Stimulated activated CD4-positive, alpha-beta T cell treated with anti-CD3 and anti-CD28 coated beads, Interleukin-4, amount 100 ng/mL, for 48 hours (primary cell): ENCODE measurements at places on chromosomes 16 and 17.

- DNase-seq = no peak
These were observed 13.4 kb downstream of the CMC2 start for GRCh38 chr16:80993307-80993706.

- DNase-seq = no peak
These were observed 6.6 kb upstream of the IGFBP4 start for GRCh38 chr17:40436636-40437035.

- DNase-seq = no peak
These were observed 30.1 kb downstream of the GNPTG start for GRCh38 chr16:1381612-1382406.

DNA sequence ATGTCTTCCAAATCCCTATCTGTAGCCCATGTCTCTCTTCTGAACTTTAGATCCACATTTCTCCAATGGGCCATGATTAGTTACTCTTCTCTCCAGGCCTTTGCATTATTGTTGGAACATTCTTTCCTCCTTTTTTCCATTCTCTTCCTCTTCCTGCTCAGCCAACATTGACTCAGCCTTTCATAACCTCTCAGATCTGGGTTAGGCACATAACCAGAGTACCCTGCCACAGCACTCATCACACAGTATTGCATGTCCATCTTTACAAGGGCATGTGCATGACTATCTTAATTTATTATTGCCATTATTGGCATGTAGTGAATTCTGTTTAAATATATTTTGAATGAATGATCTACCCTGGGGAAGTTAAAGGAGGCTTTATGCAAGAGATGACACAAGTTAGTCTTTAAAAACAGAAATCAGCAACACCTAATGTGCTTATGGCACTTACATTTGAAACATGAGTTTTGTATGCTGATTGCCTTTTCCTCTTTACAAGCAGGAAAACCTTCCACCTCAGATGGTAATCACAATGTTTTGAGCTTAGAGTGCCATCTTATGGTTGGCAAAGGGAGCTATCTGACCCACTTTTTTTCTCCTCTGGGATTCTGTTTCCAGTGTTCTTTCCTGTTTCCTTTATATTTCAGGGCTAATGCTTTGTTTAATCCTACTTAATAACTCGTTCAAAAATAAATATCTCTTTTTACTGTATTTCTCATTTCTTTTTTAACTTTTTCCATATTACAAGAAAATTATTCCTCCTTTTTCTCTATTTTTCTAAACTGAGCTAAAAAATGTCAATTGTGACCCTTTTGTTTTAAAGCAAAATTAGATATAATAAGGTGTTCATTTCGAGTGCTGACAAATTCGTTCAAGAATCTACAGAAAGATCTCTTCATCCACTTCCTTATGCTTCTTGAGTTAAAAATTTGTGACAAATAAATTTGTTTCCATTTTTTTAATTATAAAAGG lies 151.0 kb upstream of the RBL2 start:
- DNase-seq = no peak

DNA sequence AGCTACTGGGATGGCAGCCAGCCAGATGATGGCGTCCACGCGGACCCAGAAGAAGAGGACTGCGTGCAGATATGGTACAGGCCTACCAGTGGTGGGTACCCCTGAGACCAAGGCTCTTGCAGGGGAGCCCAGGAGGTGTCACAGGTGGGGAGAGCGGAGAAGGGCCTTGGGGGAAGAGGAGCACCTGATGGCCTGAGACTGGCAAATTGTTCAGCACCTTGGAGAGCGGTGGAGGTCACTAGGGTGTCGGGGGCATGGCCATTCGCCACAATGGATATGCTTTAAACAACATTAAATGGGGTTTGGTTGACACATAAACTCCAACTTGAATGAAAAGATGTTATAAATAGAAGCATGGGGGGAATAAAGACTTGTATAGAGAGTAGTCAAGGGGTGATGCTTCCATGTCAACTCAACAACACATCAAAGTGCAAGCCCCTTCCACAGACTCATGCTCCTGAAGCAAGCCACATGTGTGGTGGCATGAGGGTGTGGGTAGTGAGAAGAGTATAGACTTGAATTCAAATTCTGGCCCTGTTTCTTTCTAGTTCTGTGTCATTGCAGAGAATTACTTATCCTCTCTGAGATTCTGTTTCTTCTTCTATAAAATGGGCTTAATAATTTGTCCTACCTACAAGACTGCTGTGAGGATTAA lies 22.2 kb downstream of the CLEC19A start:
- no peak for DNase-seq

DNA sequence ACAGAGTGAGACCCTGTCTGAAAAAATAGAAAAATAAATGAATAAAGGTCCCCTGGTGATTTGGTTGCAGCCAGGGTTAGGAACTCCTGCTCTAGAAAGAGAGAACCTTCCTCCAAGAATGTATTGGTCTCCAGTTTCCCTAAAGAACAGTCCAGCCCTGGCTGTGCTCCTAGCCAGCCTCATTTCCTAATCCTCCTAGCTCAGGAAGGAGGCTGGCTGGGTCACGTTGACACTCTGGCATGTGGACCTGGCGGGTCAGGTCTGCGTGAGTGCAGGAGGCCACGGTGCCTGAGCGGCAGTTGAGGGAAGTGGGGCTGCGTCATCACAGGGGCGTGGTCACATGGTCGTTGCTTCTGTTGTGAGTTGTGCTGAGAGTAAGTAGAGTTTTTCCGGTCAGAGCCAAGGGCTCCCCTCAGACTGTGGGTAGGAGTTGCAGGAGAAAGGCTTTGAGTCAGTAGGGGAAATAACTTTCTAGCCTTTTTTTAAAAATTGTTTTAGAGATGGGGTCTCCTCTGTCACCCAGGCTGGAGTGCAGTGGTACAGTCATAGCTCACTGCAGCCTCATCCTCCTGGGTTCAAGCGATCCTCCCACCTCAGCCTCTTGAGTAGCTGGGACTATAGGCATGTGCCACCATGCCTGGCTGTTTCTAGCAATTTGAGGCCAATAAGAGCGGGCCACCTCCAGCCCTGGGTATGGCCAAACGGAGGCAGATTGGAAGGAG lies 194.0 kb upstream of the CIBAR2 start:
- DNase-seq = peak; percentile 78

DNA sequence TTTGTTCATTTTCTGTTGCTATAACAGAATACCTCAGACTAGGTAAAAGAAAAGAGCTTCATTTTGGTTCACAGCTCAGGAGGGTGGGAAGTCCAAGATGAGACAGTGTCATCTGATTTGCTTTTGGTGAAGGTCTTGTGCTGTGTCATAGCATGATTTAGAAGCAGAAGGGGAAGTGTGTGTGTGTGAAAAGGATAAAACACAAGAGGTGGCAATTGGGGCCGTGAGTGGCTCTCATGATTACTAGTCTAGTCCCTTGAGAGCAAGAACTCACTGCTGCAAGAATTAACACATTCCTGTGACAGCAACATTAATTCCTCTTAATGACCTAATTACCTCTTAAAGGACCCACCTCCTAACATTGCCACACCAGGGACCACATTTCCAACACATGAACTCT lies 8.3 kb downstream of the SLC35G3 start:
- no peak for DNase-seq

GRCh38 chr17:10041287-10041612 lies 136.2 kb upstream of the RCVRN start:
- DNase-seq = no peak

DNA sequence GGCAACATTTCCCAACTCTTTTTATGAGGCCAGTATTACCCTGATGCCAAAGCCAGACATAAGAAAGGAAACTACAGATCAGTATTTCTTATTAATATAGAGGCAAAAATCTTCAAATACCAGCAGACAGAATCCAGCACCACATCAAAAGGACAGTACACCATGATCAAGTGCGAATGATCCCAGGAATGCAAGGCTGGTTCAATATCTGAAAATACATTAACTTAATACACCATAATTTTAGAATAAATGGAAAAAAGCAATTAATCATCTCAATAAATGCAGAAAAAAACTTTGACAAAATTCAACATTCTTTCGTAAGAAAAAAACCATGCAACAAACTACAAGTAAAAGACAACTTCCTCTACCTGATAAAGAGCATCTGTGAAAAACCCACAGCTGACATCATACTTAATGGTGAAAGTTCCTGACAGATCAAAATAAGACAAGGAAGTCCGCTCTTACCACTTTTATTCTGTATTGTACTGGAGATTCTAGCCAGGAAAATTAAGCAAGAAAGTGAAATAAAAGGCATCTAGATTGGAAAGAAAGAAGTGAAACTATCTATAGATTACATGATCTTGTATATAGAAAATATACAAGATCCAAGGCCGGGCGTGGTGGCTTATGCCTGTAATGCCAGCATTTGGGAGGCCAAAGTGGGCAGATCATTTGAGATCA lies 26.4 kb upstream of the MAPK3 start:
- DNase-seq = no peak

GRCh38 chr17:19723964-19724363 lies 7.6 kb upstream of the SLC47A2 start:
- no peak for DNase-seq

- no peak for DNase-seq
These were observed 83.0 kb downstream of the CMIP start for GRCh38 chr16:81527477-81528178.

DNA sequence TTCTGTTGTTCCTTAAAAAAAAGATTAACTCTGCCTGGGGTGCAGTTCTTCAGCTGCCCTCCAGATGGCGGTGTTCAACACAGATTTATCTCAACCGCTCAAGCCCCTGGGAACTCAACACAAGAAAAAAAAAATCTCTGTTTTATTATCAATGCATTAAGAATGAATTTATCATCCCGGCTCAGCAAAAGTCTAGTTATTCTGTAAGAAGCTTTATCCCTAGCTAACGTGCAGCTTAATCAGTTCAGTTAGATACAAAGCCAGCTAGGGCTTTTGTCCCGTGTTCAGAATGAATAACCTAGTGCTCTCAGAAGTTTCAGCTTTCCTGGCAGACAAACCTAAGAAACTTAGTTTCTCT lies 475.9 kb upstream of the CCL2 start:
- DNase-seq = peak; percentile 5

DNA sequence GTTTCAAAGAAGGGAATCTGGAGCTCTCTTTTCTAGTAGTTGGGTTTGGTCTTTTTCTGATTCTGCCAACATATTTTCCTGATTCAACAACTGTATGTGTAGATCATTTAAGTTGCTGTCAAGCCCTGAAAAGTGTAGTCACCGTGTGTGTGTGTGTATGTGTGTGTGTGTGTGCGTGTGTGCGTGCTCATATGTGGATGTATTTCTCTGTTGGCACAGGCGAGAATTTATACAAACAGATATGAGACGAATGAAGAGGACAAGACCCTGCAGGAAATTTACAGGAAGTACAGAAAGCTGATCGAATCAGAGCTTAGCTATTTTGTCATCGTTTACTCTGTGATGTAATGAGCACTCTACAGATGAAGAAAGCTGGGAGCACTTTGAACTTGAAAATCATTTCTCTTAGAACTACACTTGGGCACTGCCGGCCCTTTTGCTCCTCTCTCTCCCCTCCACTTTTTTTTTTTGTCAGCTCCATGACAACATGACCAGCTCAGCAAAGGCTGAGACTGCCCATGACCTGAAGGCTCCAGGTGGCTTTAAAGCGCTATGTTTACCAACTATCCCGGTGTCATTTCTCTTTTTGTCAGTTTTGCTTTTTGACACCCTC lies 11.2 kb downstream of the FBXO39 start:
- DNase-seq = no peak

- DNase-seq = peak; percentile 86
These were observed 19.3 kb upstream of the NXPH3 start for GRCh38 chr17:49556223-49556943.

DNA sequence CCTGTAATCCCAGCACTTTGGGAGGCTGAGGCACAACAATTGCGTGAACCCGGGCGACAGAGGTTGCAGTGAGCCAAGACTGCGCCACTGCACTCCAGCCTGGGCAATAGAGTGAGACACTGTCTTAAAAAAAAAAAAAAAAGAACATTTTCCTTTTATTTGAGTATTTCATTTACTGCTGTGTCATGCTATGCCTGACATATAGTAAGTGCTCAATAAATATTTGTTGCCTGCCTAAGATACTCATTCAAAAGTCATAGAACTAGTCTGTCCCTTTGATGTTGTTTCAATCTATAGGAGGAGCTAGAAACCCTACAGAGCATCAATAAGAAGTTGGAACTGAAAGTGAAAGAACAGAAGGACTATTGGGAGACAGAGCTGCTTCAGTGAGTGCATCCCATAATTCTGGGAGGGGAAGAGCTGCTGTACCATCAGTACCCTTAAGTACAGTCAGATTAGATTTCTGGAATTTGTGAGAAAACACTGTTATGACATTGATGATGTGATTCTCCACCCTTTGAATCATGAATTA lies 20.0 kb downstream of the CALCOCO2 start:
- DNase-seq = no peak
